ENCODE measurements at places on chromosomes 7 and 10.

GRCh38 chr7:158821171-158822031 is 7.9 kb downstream of the ESYT2 start:
- DNase-seq = no peak

GRCh38 chr10:63348245-63348850 is 117.4 kb downstream of the JMJD1C start:
- no peak for DNase-seq

- DNase-seq = no peak
These were observed 107.9 kb downstream of the JCAD start for GRCh38 chr10:29951441-29951931.

DNA sequence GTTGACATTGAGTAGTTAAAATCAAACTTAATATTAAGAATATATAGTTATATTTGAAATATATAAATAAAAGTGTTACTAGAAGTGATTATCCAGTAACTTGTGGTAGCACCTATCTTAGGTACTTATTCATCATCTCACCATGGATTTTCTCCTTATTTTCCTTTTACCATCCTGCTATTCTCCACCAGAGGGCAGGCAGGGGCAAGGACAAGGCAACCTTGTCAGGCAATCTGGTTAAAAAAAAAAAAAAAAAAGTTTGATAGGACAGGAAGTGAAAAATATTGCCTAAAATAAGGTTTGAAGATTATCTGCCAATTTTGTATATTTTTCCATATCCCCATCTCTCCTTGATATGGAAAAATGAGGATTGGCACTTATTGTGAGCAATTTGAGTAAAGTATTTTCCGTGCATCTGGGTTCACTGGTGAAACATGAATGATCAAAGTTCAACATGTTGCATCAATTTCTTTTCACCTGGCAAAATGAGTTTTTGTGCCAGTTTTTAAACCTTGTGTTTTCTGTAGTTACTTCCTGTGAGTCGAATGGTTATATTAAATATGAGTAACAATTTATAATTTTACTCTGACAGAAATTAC is 256.7 kb downstream of the AGMO start:
- DNase-seq = no peak

- no peak for DNase-seq
These were observed 76.8 kb upstream of the PITRM1 start for GRCh38 chr10:3249307-3249889.

DNA sequence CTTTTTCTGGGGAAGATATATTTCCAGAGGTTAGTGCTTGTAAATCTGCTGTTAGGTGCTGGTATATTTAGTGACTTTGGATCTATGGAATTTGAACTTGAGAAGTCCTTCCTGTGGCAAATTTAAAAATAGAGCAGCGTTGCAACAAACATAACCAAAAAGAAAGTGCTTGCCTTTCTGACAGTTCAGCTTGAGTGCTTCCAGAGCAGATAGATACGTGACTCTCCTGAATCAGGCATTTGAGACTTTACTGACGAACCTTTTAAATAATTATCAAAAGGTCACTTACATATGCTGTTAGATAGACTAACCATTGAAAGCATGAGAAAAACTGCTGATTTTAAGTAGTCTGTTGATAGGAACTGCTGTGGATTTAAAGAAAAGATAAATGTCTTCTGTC is 387.5 kb upstream of the LRRTM3 start:
- DNase-seq = no peak

DNA sequence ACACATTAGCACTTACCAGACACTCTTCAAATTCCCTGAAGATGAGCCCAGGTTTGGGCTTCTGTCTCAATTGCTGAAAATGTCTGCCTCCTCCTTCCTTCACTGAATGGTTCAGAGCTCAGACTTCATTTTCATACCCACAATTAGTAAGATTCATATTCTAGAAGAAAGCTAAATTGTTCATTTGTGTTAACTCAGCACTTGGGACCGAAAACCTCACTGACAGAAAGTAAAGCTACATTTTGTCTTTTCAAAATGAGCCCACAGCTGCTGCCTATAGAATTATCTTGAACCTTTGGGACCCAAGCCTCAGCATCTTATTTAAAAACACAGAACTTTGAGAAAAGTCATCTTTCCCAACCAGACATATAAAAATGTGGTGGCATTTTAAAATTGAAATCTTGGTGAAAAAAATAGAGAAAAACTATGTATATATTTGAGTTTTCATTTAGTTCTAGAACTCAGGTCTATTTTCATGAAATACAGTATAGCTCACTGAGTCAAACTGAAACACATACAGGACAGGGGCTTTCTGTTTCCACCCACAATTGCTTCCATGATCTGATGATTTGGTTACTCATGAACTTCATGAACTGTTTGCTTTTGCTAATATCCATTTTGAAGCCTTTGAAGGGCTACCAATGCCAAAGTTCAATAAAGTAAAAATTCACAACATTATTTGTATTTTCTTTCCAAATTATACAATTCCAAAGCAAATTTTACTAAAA is 119.1 kb upstream of the PFKP start:
- DNase-seq = no peak

DNA sequence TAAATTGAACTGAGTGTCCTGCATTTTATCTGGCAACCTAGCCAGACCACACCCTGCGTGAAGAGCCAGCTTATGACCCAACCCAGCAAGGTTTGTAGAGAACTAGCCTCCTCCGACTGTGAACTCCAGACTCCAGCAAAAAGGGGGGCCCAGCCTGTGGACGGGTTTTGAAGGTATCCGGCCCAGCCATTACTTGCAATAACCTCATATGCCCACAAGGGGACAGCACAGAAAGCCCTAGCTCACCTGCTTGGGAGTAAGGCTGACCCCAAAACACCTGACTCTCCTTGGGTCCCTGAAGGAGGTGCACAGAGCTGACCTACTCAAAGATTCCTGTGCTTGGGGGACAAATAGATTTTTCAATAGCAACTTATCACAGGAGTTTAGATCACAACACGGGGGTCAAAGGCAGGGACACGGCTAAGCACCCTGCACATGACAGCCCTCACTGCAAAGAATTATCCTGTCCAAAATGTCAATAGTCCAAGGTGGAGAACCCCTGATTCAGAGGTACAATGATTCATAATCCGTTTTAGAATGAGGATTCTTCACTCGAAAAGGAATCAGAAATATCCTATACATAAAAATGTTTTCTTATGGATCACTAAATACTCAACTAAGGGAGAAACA is 4.6 kb downstream of the TRPV6 start:
- peak; percentile 6 for DNase-seq

- DNase-seq = no peak
These were observed 20.8 kb downstream of the LAMB4 start for GRCh38 chr7:108109221-108109908.

GRCh38 chr7:27104341-27105058 is 2.0 kb upstream of the HOXA2 start:
- no peak for DNase-seq

DNA sequence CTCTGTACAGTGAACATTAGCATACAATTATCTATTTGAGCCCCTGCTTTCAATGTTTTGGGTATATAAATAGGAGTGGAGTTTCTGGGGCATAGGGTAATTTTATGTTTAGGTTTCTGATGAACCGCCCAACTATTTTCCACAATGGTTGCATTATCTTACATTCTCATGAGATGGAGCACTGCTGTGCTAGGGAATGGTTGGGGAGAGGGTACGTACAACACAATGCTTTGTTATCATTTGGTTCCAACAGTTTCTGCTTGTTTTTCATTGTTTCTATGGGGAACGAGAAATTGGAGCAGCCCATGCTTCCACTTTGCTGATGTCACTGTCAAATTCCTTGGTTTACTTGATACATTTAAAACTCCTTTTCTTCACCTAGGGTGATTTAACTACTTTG is 1115.3 kb downstream of the REEP3 start:
- DNase-seq = no peak

DNA sequence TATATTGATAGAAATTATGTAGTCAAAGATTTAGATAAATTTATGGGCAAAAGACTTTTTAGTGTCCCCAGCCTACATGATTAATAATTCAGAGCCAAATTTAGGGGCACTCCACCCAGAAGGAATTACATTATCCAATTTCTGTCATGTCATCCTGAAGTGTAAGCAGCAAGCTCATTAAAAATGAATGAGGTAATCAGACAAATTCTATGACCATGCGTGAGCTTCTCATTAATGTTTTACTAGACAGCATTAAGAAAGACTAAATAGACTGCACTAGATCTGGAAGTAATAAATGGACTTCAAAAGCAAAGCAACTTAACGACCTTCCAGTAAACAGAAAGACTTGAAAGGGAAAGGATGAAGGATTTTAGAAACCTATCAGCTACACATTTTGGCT is 22.7 kb upstream of the TRUB1 start:
- DNase-seq = no peak

DNA sequence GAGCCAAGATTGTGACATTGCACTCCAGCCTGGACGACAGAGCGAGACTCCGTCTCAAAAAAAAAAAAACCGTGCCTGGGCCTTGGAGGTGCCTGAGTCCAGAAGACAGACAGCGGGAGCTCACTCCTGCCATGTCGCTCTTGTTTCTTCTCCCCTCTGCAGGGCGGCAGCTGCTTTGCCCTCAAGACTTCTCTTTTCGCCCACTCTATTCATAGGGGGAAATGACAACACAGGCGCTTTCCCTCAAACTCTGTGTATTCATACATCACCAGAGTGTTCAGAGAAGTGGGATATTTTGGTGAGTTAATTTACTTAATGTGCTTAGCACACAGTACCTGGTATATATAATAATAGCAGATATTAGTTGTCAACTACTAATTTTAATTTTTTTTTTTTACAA is 44.5 kb downstream of the FOXK1 start:
- DNase-seq = no peak

GRCh38 chr7:54252256-54253035 is 289.7 kb upstream of the VSTM2A start:
- DNase-seq = no peak

DNA sequence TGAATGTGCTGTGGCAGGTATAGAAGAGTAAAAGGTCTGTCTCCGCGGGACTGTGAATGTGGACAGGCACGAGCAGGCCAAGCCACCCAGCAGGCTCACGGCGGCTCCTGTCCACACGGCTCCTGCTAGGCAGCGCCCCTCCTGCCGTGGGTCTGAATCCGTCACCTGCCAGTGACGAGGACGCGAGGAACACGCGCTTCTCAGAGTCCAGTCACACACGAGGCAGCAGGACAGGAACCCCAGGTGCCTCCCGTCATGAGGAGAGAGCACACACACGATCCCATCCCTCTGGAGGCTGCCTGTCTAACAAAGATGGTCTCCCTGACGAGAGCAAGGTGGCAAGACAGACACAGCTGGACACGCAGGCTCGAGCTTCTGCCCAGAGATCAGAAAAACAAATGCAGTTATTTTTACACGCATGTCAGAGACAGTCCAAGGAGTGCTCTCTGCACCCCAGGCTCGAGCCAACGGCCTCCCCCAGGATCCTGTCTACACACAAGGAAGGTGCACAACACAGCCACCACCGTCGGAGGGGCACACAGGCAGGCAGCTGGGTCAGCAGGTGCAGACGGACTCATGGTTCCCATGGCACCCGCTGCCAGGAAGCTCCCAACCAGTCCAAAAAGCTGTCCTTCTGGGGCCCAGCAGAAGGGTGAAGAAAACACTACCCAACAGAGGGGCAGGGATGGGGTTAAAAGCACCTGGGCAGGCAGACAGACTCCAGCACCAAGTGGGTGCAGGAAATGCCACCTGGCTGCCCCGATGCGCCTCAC is 103.2 kb downstream of the MAD1L1 start:
- no peak for DNase-seq

- no peak for DNase-seq
These were observed 67.3 kb downstream of the ST7 start for GRCh38 chr7:117020591-117020973.

GRCh38 chr10:88089498-88089897 is 226.1 kb downstream of the PTEN start:
- DNase-seq = no peak

- no peak for DNase-seq
These were observed 148.1 kb upstream of the LAMB4 start for GRCh38 chr7:108278281-108278680.

DNA sequence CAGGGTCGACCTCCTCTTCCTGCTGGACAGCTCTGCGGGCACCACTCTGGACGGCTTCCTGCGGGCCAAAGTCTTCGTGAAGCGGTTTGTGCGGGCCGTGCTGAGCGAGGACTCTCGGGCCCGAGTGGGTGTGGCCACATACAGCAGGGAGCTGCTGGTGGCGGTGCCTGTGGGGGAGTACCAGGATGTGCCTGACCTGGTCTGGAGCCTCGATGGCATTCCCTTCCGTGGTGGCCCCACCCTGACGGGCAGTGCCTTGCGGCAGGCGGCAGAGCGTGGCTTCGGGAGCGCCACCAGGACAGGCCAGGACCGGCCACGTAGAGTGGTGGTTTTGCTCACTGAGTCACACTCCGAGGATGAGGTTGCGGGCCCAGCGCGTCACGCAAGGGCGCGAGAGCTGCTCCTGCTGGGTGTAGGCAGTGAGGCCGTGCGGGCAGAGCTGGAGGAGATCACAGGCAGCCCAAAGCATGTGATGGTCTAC is 46.9 kb downstream of the VWA2 start:
- DNase-seq = no peak

DNA sequence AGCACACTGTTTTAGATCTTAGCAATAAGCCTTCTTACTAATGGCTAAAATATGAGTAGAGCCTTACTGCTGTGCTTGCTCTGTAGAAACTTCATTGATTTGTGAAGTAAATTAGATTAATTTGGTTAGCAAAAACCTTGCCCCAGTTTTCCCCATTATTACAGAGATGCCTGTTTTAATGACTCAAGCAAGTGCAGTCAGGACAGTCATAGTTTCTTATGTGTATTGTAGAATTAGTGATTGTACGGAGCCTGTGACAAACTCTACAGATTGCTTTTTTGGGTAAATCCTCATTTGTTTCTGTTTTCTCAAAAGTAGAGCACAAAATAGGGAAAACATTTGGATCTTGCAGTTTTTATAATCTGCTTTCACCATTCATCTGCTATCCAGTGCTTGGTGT is 7.0 kb downstream of the TAX1BP1 start:
- no peak for DNase-seq

- no peak for DNase-seq
These were observed 600.2 kb downstream of the SORCS3 start for GRCh38 chr10:105241254-105241653.

GRCh38 chr10:127012769-127013152 is 107.5 kb downstream of the DOCK1 start:
- DNase-seq = no peak
